Right ventricle myocardium superior (tissue), 1 donor: ENCODE measurements at places on chromosomes 12 and 14. TPM values are rescaled to one million over a fixed set of nuclear protein-coding genes. Genes with fewer than 3 reads are reported as not detected.

GLIPR1L2 gene
- total RNA-seq = 2.4 TPM

AKAP3 gene
- total RNA-seq = 3.0 TPM

SIX4 gene
- total RNA-seq = 1.6 TPM

LMNTD1 gene
- not detected for total RNA-seq

CDH24 gene
- total RNA-seq = 1.6 TPM

INHBC gene
- not detected for total RNA-seq

TOMM20L gene
- not detected for total RNA-seq

PLEKHH1 gene
- total RNA-seq = 4.4 TPM

SLC6A15 gene
- not detected for total RNA-seq

SOX5 gene
- 2.2 TPM for total RNA-seq

MYO1A gene
- 0.08 TPM for total RNA-seq

GPR65 gene
- total RNA-seq = 0.38 TPM

RNF212B gene
- not detected for total RNA-seq

APOF gene
- not detected for total RNA-seq

GYS2 gene
- total RNA-seq = not detected

TC2N gene
- total RNA-seq = 11.1 TPM

PPP4R4 gene
- total RNA-seq = not detected

PTGER2 gene
- 0.65 TPM for total RNA-seq

TXNRD1 gene
- total RNA-seq = 98.9 TPM

TBX3 gene
- total RNA-seq = 11.8 TPM

FZD10 gene
- not detected for total RNA-seq

AMDHD1 gene
- 1.0 TPM for total RNA-seq

AJUBA gene
- 10.9 TPM for total RNA-seq

RERGL gene
- total RNA-seq = 1.2 TPM

GPD1 gene
- 38.3 TPM for total RNA-seq

ACSM4 gene
- total RNA-seq = not detected

TPPP2 gene
- total RNA-seq = 0.81 TPM

RFLNA gene
- total RNA-seq = 0.16 TPM

ANKRD33 gene
- not detected for total RNA-seq

SBNO1 gene
- 25.3 TPM for total RNA-seq

BCL11B gene
- 0.08 TPM for total RNA-seq

ESR2 gene
- 0.86 TPM for total RNA-seq

PIK3C2G gene
- not detected for total RNA-seq

C12orf54 gene
- not detected for total RNA-seq

REP15 gene
- total RNA-seq = 6.3 TPM

ITGB7 gene
- 0.97 TPM for total RNA-seq

FGF23 gene
- total RNA-seq = not detected

HOMEZ gene
- 6.5 TPM for total RNA-seq

C12orf56 gene
- not detected for total RNA-seq

LLPH gene
- total RNA-seq = 14.8 TPM

SERPINA1 gene
- total RNA-seq = 5.0 TPM

KRT2 gene
- not detected for total RNA-seq

SIX6 gene
- total RNA-seq = not detected

RHEBL1 gene
- total RNA-seq = 0.48 TPM

WNT5B gene
- 3.2 TPM for total RNA-seq

POTEM gene
- not detected for total RNA-seq

CLEC9A gene
- total RNA-seq = not detected

ADCY4 gene
- total RNA-seq = 20.6 TPM
